ENCODE measurements at places on chromosomes 7 and 10.

DNA sequence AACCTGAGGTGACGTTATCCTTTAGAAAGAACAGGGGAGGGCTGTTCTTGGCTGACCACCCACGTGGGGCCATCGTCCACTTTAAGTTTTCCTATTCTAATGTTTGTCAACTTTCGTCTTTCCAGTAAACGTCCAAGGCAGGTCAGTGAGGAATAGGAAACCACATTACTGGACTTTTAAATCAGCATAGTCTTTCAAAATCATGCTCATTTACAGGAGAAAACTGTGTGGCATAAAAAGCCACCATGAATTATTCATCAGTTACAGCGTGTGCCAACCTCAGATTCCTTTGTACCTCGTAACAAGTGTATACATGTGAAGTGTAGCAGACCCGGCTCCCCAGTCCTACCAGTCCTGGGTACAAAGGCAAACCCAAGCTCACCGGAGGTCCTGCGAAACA is 25.1 kb upstream of the ABLIM1 start:
- no peak for DNase-seq

GRCh38 chr7:30688718-30689221 is 6.5 kb upstream of the CRHR2 start:
- DNase-seq: no peak

DNA sequence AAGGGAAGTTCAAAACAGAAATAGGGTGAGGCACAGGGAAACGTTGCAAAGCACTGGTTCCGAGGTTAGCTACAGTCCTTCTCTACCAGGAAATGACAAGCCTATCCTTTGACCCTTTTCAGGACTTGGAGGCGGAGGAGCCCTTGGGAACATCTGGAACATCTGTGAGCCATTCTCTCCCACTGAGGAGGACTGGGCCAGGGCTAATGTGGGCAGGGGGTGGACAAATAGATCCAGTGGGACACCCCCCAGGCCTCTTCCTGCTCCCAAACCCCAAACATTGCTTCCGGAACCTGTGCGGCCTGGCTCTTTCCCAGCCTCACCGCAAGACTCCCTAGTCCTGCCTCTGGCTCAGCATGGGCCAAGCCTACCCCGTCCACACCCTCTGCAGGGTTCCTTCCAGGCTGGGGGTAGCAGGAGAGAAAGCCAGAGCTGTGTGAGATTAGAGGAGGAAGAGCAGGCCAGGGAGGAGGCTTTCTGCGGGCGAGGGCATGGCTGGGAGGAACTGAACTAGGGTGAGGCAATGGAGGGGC is 36.5 kb downstream of the GHRHR start:
- no peak for DNase-seq

DNA sequence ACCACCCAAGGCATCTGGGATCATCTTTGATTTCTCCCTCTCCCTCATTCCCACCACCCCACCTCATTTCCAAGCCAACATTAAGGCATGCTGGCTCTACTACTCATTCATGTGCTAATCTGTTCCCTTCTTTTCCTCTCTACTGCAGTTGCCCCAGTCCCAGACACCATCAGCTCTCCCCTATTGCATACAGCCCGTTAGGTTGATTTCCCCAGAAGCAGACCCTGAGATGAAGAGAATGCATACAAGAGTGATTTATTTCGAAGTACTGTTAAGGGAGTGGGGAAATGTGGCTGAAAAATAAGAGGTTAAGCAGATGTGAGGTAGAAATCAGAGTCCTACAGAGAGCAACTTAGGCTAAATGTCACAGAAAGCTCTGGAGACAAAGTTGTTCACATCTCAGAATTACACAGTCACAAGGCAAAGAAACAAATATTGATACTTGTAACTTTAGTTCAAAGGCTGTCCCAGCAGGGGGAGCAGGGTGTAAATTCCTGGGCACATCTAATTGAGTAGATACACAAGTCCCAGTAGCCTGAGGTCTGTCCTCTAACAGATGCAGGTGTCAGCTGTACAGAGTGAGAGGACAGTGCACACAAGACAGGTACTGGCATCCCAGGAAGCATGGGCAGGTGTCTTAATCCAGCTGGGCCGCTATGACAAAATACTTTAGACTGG is 20.9 kb downstream of the AKR1D1 start:
- no peak for DNase-seq

DNA sequence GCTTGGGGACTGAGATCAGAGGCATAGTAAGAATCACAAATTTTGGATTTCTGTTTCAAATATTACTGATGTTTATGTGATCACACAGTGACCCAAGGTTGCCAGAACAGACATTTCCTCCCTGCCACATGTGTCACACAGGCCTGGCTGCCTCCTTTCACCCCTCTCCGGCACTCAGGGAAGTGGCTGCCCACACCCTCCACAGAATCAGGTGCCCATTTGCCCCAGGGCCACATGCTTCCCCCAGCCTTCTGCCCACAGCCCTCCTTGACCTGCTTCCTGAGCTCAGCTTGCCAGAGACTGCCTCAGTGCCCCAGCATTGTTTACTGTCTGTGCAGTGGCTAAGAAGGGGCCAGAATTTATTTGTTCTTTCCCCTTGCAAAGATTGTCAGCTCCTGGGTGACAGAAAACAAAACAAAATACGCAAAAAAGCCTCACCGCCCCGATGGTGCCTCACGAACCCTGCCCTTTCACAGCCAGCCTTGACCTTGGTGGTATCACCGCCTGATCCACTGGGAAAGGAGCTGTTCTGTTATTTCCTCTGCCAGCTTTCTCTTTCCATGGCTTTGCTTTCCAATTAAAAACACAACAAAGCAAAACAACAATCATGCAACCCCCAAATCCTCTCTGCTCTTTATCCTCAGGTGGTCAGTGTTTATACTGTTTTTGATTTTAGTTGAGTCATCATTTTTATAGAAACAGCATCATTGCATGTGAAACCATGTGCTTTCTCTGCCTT is 52.8 kb downstream of the CHN2 start:
- DNase-seq: no peak

DNA sequence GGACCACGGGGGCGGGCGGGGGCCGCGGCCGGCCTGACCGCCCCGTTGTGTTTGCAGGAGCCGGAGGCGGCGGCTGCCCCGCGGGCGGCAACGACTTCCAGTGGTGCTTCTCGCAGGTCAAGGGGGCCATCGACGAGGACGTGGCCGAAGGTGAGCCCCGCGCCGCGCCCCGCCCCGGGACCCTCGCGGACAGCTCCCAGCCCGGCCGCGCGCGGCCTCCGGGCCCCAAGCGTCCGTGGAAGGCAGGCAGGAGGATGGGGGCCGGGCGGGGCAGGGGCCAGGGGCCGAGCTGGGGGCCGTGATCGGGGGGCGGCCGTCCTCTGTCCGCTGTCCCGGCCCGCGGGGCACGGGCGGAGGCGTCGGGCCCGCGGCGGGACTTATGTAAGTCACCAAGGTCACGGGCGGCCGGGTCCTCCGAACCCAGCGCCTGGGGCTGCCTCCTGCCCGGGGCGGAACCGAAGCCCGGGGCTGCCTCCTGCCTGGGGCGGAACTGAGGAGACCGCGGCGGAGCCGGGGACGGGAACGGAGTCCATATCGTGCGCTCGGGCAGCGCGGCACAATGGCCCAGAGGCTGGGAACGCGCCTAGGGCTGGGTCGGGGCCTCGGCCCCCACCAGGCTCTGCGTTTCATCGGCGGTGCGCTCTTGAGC is 497 bp downstream of the PPP2R2D start:
- no peak for DNase-seq

DNA sequence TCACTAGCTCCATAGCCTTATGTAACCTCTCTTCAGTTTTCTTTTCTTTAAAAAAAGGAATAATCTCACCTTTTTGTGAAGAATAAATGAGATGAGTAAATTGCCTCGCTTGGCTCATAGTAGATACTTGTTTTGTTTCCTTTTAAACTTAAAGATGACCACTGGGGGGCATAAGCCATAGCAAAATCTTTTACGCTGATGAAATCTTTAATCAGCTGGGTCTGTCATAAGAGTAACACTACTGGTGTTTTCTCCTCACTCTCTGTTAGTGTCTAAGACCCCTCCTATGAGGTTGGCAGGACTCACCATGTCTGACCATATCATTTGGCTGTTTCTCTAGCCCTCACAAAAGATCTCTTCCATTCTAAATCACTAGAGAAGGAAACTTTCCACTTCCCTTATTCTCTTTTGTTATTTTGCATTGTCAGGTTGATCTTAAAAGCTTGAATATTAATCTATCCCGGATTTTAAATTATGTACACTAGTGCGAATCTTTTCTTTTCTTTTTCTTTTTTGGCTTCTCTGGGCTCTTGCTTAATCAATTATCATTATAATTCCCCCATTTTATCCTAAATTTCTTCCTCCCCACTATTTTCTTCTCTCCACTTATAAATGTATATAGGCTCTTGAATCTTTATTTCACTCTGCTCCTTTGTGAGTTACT is 12.5 kb downstream of the STAG3 start:
- DNase-seq: no peak

- peak; percentile 82 for DNase-seq
Observed at GRCh38 chr10:76324283-76324682, 892.9 kb downstream of the LRMDA start.

DNA sequence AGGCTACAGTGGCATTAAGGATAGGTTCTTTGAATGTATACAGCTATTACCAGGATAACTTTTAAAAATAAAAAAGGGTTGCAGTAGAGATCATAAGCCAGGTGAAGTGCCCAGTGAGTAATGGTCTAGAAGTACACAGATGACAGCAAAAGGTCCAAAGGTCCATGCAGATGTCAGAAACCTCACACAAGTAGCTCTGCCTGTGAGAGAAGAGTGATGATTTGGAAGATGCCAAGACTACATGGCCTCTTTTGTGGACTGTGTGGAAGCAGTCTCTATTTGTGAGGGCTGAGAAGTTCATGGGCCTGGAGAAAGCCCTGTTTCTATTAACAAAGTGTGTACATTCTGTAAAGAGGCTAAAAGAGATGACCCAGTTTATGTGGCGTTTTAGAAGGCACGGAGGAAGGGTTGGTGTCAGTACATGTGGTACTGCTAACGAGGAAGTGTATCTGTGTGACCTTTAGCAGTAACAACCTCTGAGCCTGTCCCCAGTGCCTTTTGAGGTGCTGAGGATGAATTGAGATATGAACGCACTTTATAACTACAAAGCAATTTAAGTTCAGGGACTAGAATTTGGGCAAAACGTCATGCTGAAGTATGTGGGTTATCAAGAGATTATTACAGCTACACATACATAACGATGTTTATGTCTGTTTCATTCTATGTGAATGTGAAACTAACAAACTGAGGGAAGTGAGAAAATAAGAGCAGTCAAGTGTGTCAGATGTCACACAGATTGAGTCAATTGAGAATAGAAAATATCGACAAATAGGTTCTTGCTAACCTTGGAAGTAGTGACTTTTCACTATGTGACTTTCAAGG is 7.6 kb downstream of the CYCS start:
- no peak for DNase-seq

DNA sequence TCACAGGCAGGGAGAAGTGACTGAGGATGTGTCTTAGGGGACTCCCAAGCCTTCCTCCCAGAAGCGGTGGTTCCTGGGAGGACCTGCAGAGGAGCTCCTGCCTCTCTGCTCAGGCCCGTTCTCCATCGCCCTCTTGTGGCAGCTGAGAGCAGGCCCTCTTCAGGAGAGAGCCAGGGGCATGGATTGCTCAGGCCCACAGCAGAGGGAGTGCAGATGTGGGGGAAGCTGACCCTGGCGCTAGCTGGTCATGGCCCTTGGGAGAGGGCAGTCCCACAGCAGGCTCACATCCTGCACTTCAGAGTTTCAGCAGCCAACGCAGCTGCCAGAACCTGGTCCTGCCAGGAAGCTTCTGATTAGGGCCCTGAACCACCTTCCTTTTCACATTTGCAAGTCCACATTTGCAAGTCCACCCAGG is 94.8 kb upstream of the TARP start:
- peak; percentile 50 for DNase-seq

DNA sequence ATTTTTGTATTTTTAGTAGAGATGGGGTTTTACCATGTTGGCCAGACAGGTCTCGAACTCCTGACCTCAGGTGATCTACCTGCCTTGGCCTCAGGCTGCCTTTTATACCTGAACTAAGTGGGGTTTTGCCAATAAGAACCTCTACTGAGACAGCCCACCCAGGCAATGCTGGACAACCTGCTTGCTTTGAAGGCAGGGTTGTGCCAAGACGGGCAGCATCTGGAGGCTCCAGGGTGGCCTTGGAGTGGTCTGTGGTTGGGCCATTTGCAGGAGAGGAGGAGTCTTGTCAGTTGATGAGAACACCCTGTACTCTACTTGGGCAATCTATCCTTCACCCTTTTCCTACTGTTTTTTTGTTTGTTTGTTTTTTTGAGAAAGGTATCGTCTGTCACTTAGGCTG is 75.3 kb upstream of the ZNF735 start:
- no peak for DNase-seq

GRCh38 chr7:2824678-2825461 is 19.2 kb downstream of the GNA12 start:
- DNase-seq: no peak

GRCh38 chr7:134212576-134213546 is 85.7 kb downstream of the LRGUK start:
- no peak for DNase-seq

All from NCI-H345 (cell line).